T1000 (cell line): ENCODE measurements at places on chromosomes 12 and 14.

- DNase-seq: no peak
Observed at GRCh38 chr14:53640695-53641094, 315.9 kb downstream of the BMP4 start.

DNA sequence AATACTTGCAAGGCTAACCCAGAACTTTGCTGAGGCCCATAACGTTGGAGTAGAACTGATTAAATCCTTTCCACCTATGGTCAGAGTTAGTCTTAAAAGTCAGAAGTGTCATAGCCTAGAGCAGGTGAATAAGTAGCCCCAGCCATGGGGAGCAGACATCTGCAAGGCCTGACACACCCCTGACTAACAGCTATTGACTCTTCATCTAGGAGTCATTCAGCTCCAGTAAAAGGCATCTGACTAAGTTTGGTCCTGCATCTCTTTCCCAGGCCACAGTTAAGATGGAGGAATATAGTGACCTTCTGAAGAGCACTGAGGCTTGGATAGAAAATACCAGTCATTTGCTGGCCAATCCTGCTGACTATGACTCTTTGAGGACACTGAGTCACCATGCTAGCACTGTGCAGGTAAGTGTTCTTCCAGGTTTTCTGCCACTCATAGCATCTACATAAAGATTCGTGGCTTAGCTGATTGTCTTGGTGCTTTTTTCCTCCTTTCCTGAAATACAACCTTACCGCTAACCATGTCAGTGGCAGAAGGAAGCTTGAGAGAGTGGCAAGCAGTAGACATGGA is 212.9 kb downstream of the ESR2 start:
- DNase-seq: no peak

- DNase-seq: no peak
Observed at GRCh38 chr12:128753438-128753837, 70.3 kb downstream of the SLC15A4 start.

- DNase-seq: no peak
Observed at GRCh38 chr12:124509300-124509675, 58.1 kb downstream of the NCOR2 start.

DNA sequence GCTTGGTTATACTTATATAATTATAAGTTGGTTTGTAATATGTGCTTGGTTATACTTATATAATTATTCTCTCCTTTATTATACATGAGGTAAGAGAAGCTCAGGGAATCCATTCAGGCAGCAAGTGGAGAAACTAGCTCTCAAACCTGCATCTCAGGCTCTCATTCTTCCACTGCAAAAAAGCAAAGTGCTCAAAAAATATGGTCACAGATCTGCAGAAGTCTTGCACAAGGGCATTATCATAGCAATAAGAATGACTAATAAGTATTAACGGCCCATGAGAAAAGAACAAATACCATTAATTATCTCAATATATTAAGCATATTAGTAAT is 476 bp upstream of the TRAFD1 start:
- DNase-seq: no peak

GRCh38 chr12:123094349-123095077 is 56.4 kb downstream of the PITPNM2 start:
- DNase-seq: peak; percentile 83

GRCh38 chr14:22481546-22481945 is 107.5 kb downstream of the DAD1 start:
- no peak for DNase-seq

DNA sequence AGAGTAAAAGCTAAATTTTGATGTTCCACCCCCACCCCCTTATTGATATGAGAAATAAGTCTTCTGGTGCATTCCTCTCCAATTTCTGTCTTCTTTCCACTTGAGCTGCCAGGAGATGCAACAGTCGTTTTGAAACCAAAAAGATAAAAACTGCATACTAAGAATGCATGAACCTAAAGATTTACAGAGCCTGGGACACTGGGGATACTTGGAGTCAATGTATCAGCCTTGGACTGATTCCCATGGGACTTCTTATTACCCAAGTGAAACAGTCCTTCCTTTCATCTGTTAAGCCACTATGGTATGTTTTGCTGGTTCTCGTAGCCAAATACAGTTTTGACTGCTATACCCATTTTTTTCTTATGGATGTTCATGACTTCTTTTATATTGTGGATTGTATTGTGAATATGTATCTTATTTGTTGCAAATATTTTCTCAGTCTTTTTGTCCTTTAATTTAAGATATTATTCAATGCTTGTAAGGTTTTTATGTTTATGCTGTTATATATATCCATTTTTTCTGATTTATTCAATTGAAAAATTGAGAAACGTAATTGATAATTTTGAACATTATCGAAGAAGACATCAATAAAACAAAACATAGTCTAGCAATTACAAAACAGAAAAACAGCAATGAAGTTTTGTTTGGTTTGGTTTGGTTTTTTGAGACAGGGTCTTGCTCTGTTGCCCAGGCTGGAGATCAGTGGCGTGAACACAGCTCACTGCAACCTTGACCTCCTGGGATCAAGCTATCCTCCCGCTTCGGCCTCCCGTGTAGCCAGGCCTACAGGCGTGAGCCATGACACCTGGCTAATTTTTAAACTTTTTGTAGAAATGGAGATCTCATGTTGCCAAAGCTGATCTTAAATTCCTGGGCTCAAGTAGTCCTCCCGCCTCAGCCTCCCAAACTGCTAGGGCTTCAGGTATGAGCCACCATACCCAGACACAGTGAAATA is 85.4 kb upstream of the ETV6 start:
- DNase-seq: no peak

- no peak for DNase-seq
Observed at GRCh38 chr14:37215345-37215744, 17.6 kb downstream of the MIPOL1 start.

- DNase-seq: no peak
Observed at GRCh38 chr12:62640910-62641448, 174.4 kb downstream of the MON2 start.

DNA sequence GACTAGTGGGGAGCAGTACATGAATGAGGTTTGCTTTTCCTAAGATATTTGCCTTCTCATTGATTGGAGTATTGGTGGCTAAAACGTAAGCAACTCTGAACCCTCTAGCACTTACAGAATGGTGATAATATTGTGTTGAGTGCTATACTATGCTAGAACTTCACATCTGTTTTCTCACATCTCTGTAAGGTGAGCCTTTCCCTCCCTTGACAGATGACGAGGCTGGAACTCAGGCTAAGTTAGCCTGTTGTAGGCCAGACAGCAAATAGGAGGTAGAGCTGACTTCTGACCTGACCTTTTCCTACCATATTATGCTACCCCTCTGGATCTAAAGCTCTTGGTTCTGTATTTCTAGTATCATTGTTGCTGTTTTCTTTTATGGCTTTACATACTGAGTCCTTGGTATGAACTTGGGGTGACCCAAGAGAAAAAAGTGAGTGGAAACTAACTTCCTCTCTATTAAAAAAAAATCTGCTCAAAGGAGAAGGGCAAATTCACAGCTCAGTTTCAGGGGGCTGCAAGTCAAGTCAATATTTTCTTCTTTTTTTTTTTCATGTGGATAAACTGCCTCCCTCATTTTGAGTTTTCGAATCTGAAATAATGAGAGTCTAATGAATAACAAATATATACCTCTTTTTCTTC is 85.9 kb downstream of the CRADD start:
- no peak for DNase-seq

- no peak for DNase-seq
Observed at GRCh38 chr14:91241863-91242262, 2.6 kb downstream of the GPR68 start.

DNA sequence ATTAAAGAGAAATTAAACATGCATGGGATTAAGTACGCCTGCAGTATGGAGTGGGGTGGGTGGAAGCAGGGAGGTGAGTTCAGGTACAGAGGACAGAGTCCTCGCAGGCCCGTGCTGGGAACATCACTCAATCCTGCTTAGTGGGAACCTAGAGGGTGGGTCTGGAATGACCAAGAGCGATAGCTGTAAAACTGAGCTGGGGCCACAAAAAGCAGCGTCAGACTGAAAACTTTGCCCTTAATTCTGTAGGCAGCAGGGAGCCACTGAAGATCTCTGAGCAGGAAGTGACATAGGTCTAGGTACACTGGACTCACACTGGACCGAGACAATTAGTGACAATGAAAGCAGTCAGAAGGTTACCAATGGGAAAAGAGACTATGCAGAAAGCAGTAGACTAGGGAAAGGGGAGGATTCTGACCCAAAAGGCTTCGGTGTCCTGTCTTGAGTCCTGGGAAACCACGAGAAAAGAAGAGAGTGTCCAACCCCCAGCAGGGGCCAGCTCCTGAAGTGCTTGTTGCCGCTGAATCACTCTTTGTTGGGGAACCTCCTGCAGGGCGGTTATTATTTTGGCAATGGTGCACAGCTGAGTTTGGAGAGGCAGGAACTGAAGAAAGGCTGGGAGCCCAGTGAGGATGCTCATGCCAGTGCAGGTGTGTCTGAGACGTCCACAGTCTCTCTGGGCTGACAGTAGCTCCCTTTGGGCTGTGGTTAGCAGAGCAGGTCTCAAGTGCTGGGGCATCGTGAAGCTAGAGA is 97.4 kb downstream of the PLXNC1 start:
- DNase-seq: no peak

- DNase-seq: no peak
Observed at GRCh38 chr12:75756771-75757170, 245.4 kb upstream of the KRR1 start.

GRCh38 chr12:48160807-48161206 is 3.5 kb upstream of the ASB8 start:
- DNase-seq: no peak

- DNase-seq: no peak
Observed at GRCh38 chr12:51865757-51866270, 17.3 kb upstream of the FIGNL2 start.

- no peak for DNase-seq
Observed at GRCh38 chr12:108461058-108461660, 53.9 kb upstream of the FICD start.

DNA sequence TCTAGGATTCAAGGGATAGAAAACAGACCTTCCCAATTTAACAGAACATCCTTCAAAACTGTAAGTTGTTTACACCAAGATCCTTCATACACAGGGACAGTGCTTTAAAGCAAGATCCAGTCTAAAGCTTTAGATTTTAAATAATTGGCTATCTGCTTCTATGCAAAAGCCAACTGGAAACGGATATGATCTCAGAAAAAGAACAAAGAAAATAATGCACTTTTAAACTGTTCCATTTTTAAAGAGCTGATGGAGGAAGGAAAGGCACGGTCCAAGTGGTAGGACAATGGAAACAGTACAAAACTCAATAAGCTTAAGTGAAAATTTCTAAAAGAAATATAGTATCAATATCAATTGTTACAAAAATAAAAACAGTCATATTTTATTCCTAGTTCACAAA is 27.7 kb downstream of the LRP6 start:
- DNase-seq: no peak

DNA sequence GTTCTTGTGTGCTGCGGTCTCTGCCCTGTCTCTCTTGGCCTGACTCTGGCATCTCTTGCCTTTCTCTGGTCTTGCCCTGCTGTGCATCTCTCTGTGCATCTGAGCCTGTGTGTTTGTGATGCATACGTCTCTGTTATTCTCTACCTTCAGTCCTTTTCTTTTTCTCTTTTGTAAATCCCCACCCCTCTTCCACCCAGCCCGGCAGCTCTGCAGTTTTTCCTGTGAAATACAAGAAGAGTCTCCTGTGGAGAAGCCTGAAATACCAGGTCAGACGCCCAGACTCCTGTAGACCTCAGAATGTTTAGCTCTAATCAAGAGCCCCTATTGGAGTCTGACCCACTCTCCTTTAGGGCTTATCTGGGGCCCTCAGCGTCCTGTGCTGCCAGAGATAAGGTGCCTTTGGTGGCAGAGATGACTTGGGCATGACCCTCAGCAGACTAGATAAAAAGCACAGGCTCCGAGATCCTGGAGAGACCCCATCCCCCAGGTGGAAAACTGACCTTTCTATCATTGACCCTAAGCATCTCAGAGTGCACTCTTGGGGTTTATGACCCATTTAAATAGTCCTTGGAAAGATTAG is 167.5 kb upstream of the SRRM4 start:
- no peak for DNase-seq

- no peak for DNase-seq
Observed at GRCh38 chr14:65134651-65135579, 32.6 kb upstream of the MAX start.

- DNase-seq: peak; percentile 100
Observed at GRCh38 chr12:57782608-57783465, at the start of gene TSFM. TSFM (plus strand) TSS chr12:57782787; CDS start chr12:57782802, 15 bp downstream.

GRCh38 chr14:94936901-94937685 is 167.2 kb upstream of the GSC start:
- no peak for DNase-seq

- DNase-seq: peak; percentile 89
Observed at GRCh38 chr12:87812030-87812429, 217.2 kb downstream of the C12orf50 start.

DNA sequence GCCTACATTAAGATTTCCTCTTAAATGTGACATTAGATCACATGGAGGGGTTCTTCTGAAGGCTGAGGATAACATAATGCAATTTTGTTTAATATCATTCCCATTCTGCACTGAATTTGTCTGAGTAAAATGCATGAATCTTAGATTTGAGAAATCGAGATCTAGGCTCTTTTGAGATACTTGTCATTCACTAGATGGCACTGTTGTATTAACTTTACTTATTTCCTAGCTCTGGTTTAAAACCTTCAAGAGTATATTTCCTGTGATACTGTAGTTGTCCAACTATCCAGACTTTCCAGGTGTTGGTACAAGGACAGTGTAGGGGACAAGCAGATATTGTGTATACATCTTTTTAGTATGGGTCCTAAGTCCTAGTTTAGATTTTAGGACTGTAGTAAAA is 91.7 kb upstream of the SEL1L start:
- DNase-seq: no peak

DNA sequence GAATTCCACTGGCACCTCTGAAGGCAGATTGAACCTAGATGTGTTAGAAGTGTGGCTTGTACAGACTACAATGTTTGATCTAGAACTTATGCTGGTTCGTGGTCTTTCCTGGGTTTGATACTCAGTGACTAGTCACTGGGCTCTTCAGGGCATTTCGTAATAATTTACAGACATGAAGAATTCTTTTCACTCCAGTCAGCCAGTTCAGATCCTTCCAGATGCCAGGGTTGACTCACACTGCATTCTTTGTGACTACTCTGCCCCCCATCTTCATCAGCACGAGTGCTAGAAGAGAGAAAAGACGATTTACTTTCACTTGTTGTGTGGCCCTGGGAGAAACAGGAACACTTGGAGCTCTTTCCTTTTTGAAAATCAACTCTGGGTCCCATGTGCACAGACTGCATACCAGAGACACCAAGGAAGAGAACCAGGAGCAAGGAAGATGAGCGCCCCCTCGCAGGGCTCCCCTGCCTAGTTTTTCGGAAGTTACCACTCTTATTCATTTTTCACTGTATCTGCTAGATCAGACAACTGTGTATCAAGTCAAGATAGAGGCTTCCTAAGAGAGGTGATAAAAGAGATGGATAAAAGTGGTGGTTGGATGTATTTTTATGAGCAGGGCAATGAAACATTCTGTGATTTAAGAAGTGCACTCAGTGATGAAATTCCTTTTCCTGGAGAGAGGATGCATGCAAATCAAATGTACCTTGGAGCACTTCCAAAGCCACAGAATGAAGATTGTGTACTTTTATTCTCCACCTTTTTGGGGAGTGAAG is 33.5 kb upstream of the EVL start:
- DNase-seq: peak; percentile 56
